ENCODE measurements at places on chromosomes 7 and 10. TPM values are rescaled to one million over a fixed set of nuclear protein-coding genes. Genes with fewer than 3 reads are reported as not detected.

DNA sequence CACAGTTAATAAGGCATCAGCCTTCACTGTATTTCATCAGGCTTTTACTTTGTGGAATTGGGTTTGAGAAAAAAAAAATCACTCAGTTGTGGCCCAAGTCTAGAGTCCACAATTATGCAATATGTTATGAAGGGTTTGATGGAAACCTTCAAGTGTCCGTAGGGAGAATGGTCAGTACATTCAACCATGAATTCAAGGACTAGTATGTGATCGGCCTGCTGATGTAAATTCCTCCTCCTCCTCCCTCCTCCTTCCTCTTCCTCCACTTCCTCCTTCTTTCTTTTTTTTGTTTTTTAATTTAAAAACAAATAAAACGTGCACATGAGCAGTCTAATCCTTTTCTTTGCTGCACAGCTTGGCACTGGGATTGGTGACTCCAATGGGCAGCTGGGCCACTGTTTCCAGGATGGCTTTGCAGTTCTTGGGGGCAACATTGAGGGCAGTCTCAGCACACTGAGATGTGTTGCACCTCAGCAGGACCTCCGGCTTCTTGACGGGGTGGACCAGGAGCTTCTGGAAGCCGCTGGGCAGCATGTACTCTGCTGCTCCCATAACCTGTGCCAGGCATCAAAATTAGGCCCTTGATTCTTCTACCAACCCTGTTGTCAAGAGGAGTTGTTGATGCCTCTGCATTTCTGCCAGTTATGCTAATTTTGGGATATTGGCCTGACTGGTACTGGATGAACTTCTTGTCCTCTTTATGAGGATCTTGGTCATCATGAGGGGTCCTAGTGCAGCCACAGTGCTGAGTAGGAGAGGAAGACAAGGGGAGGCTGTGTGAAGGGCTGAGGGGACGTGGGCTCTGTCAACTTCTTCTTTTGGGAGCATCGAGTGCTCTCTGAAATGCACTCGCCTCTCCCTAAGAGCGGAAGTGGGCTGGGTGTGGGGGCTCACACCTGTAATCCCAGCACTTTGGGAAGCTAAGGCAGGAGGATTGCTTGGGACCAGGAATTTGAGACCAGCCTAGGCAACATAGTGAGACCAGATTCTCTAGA lies 9.3 kb upstream of the IL2RA start:
- H3K27ac ChIP-seq: peak overlapping the region; percentile 96
- no peaks in the 10 kb centered on the region for H3K27me3 ChIP-seq
- peak overlapping the region; percentile 45 for H3K4me3 ChIP-seq
- H3K36me3 ChIP-seq: peaks cover 10% of the 10 kb centered on the region
- peaks cover 98% of the 10 kb centered on the region for H3K4me1 ChIP-seq
- peak; percentile 16 for DNase-seq

- no peak overlapping the region for H3K27ac ChIP-seq
- peaks cover 27% of the 10 kb centered on the region for H3K4me1 ChIP-seq
- H3K36me3 ChIP-seq: peaks cover 6% of the 10 kb centered on the region
Measured at GRCh38 chr7:28125431-28126409, 54.9 kb downstream of the JAZF1 start.

DNA sequence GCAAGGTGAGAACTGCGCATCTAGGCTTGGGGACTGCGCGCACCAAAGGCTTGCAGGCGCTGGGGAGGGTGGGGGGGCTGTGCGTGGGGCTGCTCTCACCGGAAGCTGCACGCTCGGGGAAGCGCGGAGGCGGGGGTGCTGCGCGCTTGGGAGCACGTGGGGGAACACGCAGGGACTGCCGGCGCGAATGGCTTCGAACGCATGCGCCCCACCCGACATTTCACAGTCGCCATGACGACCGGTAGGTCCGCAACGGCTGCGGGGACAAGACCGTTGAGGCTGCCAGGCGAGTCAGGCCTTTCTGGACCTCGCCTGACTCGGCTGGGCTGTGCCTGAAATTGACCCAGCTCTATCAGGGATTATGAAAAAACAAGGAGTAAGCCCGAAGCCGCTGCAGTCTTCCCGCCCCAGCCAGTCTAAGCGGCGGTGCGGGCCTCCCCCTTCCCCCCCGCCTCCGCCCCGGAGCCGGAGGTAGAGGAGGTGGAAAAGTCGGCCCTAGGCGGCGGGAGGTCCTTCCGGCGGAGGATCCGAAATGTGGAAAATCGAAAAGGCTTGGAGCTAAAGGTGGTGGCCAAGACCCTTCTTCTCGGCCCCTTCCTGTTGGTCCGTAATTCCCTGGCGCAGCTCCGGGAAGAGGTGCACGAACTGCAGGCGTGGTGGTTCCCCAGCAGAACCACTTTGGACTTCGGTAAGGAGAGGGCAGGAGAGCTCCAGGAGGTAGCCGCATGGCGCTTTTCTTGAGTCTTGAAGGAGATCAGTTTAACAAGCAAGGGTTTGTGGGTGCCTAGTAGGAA lies 34.9 kb upstream of the STEAP1 start:
- H3K4me1 ChIP-seq: peaks cover 6% of the 10 kb centered on the region
- H3K36me3 ChIP-seq: no peaks in the 10 kb centered on the region
- DNase-seq: no peak
- H3K27me3 ChIP-seq: peaks cover 36% of the 10 kb centered on the region
- H3K27ac ChIP-seq: no peak overlapping the region
- peak overlapping the region; percentile 32 for H3K4me3 ChIP-seq

GRCh38 chr7:70416986-70417655 lies 714.8 kb upstream of the GALNT17 start:
- H3K4me3 ChIP-seq: no peak overlapping the region
- no peak overlapping the region for H3K27ac ChIP-seq
- H3K36me3 ChIP-seq: no peaks in the 10 kb centered on the region
- H3K27me3 ChIP-seq: no peaks in the 10 kb centered on the region
- no peak for DNase-seq

DNA sequence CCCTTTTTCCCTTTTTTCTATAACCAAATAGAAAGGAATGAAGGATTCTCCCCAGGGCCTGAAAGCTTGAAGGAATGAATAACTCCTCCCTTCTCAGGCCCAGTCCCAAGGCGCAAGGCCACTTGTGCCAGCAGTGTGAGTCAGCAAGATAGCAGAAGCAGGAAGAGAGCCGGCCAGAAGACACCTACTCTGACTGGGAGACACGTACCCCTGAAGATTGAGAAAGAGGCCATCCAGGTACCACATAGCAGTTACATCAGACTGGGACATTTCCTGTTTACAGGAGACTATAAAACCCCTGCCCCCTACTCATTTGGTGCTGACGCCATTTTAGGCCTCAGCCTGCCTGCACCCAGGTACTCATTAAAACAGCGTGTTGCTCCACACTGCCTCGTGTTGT lies 65.5 kb downstream of the LRRC17 start:
- H3K27me3 ChIP-seq: no peaks in the 10 kb centered on the region
- no peak for DNase-seq
- H3K36me3 ChIP-seq: no peaks in the 10 kb centered on the region
- H3K4me3 ChIP-seq: no peak overlapping the region
- H3K27ac ChIP-seq: no peak overlapping the region
- no peaks in the 10 kb centered on the region for H3K4me1 ChIP-seq

GRCh38 chr7:75979759-75980429 lies 14.5 kb downstream of the TMEM120A start:
- no peaks in the 10 kb centered on the region for H3K36me3 ChIP-seq
- no peak overlapping the region for H3K4me3 ChIP-seq
- H3K4me1 ChIP-seq: no peaks in the 10 kb centered on the region
- DNase-seq: no peak
- H3K27ac ChIP-seq: no peak overlapping the region

GRCh38 chr10:22690158-22690557 lies 24.2 kb downstream of the PIP4K2A start:
- no peaks in the 10 kb centered on the region for H3K27me3 ChIP-seq
- H3K36me3 ChIP-seq: peaks cover 32% of the 10 kb centered on the region
- H3K4me1 ChIP-seq: peaks cover 76% of the 10 kb centered on the region
- H3K27ac ChIP-seq: no peak overlapping the region
- DNase-seq: no peak
- no peak overlapping the region for H3K4me3 ChIP-seq

GRCh38 chr7:80807166-80807900 lies 111.5 kb downstream of the SEMA3C start:
- H3K4me3 ChIP-seq: no peak overlapping the region
- no peak overlapping the region for H3K27ac ChIP-seq
- no peak for DNase-seq

GRCh38 chr10:48522011-48522765 lies 82.7 kb downstream of the ARHGAP22 start:
- DNase-seq: no peak
- no peaks in the 10 kb centered on the region for H3K36me3 ChIP-seq
- no peak overlapping the region for H3K27ac ChIP-seq
- peaks cover 10% of the 10 kb centered on the region for H3K4me1 ChIP-seq
- H3K4me3 ChIP-seq: no peak overlapping the region

GRCh38 chr7:15936991-15937390 lies 250.5 kb upstream of the MEOX2 start:
- no peak overlapping the region for H3K4me3 ChIP-seq
- H3K36me3 ChIP-seq: no peaks in the 10 kb centered on the region
- no peaks in the 10 kb centered on the region for H3K4me1 ChIP-seq
- H3K27ac ChIP-seq: no peak overlapping the region
- H3K27me3 ChIP-seq: no peaks in the 10 kb centered on the region
- DNase-seq: no peak

- no peaks in the 10 kb centered on the region for H3K4me1 ChIP-seq
- DNase-seq: no peak
- H3K36me3 ChIP-seq: peaks cover 5% of the 10 kb centered on the region
- no peak overlapping the region for H3K4me3 ChIP-seq
Measured at GRCh38 chr7:35004531-35005095, 32.7 kb downstream of the DPY19L1 start.

GRCh38 chr10:33859319-33860022 lies 525.0 kb upstream of the NRP1 start:
- no peaks in the 10 kb centered on the region for H3K36me3 ChIP-seq
- no peak overlapping the region for H3K27ac ChIP-seq
- peaks cover 10% of the 10 kb centered on the region for H3K4me1 ChIP-seq
- no peak for DNase-seq
- no peak overlapping the region for H3K4me3 ChIP-seq

FZD8 gene
- 0.65 TPM for total RNA-seq

Measured in activated CD4-positive, alpha-beta memory T cell treated with anti-CD3 and anti-CD28 coated beads, Interleukin-2, amount 10 ng/mL, durations not matched to agents 7 days and 5 days (primary cell).